Mucosa of descending colon (tissue), 3 donors: ENCODE measurements at places on chromosomes 1 and 21. TPM values are rescaled to one million over a fixed set of nuclear protein-coding genes. Genes with fewer than 3 reads are reported as not detected.
A peak's percentile ranks its signal among the peaks of the same experiment; 100 is the strongest.

The RGS1 gene
- total RNA-seq, result 8.9 TPM

DNA sequence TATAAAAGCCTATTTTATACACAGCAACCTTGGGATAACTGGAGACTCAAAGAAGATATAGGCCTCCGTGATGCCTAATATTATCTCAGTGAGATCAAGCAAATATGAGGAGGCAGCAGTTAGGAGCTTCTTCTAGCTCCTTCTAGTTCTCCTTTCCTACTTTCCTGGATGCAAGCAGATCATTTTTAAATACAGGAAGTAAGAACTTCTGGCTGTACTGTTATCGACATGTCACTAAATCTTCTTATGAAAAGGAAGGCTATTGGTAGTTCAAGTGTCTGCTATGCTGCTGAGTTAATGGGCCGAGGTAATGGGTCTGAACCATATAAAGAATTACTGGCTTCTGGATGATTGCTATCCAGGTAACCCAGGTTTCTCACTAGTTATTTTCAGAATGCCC, 15.9 kb downstream of the HSPA13 start:
- no peak for DNase-seq

The SAMD13 gene
- 35.9 TPM for total RNA-seq

- DNase-seq, result no peak
These were observed 31.3 kb downstream of the STUM start for GRCh38 chr1:226579781-226580323.

DNA sequence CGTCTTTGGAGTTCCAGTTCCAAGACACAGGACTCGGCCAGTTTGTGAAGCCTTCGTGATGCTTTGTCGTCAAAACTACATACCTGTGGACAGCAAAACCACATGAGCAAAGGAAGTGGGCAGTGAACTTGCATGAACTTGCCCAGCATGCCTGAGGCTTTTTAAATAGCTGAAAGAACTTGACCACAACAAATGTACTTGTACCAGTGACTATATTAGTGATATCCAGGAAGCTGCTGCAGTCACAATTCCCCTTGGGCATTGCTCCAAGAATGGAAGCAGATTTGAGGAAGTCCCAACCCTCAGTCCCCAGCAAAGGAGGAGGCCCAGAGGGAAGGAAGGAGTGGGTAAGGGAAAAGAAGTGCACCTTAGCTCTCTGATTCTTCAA, 2.6 kb downstream of the FUCA1 start:
- no peak for DNase-seq

DNA sequence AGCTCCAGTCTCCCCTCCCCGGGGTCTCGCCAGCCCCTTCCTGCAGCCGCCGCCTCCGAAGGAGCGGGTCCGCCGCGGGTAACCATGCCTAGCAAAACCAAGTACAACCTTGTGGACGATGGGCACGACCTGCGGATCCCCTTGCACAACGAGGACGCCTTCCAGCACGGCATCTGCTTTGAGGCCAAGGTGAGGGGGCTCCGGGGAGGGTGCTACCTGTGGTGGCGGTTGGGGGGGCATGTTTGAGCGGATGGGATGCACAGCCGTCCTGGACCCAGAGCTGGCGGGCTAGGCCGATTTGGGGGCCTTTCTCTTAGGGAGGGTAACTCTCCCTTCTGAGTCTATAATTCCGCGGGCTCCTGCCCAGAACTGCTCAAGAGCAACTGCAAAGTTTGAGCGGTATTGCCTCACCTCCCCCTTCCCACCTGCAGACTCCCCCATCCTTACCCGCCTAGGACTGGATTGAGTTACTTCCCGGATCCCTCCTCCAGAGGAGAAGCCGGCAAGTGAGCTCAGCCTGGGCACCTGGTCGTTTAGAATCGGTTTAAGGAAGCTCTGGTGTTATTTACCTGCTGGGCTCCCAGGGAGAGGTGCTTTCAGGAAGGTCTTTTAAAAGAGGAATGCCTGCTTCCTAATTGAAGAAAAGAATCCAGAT, 730 bp downstream of the NOS1AP start:
- DNase-seq, result peak; percentile 67

The CAMK2N1 gene
- 162 TPM for total RNA-seq

DNA sequence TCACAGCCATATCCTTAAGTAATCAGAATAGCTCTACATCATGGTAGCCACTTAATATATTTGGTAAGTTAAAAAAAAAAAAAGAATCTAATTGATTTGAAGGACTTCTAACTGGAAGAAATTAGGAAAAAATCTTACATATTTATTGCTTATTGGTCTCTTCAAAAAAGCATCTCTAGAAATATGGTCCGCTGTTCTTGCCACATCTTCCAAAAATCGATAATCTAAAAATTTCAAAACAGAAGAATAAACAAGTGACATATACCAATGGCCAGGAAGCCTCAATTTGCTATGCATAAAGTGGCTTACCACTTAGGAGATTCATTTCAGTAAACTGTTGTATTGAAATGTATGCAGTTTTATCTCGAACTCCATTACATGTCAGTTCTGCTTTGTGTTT, 2.3 kb downstream of the ZNHIT6 start:
- DNase-seq, result no peak

DNA sequence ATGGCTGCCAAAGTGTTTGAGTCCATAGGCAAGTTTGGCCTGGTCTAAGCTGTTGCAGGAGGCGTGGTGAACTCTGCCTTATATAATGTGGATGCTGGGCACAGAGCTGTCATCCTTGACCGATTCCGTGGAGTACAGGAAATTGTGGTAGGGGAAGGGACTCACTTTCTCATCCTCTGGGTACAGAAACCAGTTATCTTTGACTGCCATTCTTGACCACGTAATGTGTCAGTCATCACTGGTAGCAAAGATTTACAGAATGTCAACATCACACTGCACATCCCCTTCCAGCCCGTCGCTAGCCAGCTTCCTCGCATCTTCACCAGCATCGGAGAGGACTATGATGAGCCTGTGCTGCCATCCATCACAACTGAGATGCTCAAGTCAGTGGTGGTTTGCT, 215.8 kb upstream of the JUN start:
- no peak for DNase-seq

GRCh38 chr1:111025109-111025508, 61.4 kb upstream of the LRIF1 start:
- DNase-seq, result no peak

DNA sequence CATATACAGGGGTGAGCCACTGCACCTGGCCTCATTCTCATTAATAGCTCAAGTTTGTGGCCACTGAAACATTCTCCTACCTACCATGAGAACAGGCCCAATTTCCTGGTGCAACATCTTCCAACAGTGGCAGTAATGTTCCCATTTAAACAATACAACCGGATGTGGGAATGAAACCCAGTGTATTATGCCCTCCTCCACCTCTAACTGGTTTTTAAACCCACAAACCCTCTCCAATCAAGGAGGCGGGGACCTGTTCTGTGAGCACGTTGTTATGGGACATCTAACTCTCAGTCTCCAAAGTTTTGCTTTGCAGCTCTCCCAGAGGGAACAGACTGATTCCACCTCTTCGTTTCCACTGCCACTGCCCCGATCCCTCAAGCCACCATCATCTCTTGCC, 2.6 kb downstream of the CTNNBIP1 start:
- DNase-seq, result no peak

- no peak for DNase-seq
These were observed 143.5 kb downstream of the ASTN1 start for GRCh38 chr1:177020851-177021589.

DNA sequence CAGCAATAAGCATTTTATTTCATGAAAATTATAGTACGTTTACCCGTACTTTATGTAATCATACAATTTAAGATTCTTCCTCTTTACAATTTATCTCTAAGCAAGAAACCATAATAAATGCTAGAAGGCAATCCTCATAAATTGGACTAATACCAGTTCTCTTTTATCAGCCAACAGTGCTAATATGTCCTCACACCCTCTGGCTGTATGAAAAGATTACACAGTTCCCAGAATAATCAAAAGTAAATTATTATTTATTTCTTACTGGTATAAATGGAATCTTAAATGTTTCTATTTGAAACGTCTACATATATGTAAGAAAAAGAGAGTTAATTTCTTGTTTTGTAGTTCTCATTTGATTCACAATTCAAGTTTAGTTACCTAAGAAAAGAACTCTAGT, 3.1 kb upstream of the CDKN2C start:
- DNase-seq, result no peak

DNA sequence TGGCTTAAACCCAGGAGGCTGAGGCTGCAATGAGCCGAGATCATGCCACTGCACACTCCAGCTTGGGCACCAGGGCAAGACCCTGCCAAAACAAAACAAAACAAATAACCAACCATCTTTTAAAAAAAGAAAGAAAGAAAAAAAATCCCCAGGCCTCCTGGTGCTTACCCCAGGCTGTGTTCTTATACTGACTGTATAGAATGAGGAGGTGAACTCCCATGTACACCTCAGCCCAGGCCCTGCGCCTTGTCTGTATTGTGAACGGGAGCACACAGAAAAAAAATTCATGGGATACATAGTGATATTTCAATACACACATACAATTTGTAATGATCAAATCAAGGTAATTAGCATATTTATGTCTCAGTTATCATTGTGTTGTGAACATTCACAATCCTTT, 14.1 kb downstream of the RPL5 start:
- DNase-seq, result no peak

DNA sequence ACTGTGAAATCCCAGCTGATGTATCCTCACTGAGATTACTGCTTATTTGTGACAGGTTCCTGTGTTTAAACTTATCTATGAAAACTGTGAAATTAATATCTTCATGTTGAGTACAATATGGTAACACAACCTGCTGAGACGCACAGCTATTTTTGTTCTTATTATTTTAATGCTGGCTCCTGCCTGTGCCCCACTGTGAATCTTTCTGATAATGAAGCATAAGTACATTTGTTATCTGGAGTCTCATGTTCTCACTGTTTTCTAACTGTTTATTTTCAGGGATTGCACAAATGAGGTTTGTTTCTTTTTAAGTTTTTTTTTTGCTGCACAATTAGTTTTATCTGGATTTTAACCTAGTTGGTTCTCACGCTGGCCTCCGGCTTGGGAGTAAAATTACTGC, 39.9 kb upstream of the IFNAR2 start:
- no peak for DNase-seq

DNA sequence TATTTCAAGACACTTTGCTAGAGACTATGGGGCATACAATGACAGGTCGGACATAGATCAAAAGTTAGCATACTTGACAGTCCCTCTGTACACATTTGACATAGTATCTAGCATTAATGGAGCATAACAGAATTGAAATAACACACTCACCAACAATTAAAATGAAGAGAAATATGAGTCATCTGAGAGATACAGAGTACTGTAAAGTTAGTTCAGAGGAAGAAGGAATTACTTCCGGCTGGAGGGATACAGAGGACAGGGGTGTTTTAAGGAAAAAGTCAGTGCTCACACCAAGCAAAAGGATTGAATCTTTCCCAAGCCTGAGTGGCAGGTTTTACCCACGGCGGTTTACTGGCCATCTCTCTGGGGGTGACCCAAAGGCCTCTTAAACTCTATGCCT, 2.4 kb downstream of the ZMYND12 start:
- DNase-seq, result no peak

The APOBEC4 gene
- total RNA-seq, result not detected

DNA sequence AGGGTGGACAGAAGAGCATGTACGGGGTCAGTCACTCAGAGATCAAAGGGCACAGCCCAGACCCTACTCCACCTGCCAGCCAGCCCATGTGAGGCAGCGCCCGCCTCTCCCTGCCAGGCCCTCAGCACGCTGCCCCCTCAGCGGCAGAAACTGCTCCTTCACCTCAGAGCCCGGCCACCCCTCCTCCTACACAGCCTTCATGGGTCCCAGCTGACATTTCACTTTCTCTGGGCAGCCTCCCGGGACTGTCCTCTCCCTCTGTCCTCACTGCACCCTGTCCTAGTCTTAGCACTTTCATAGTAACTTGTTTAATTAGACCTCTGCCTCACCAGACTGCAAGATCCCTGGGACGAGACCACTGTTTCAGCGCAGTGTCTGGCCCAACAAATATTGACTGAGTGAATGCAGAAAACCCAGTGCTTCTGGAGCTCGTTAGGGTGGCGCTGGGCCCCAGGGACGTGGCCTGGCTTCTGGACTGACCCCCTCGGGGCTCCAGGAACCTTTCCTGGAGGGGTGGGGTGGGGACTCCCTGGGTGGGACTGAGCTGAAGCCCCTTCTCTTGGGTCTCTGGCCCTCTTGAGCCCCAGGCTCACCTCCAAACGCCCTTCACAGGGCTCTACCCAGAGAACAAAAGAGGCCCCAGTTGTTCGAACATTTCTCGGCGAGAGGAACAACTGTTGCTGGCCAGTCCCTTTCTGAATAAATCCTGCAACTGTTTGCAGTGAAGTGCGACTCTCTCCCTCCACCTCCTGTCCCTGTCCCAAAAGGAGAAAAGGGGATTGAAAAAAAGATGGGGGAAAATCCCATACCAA, 114.9 kb downstream of the CASZ1 start:
- no peak for DNase-seq

DNA sequence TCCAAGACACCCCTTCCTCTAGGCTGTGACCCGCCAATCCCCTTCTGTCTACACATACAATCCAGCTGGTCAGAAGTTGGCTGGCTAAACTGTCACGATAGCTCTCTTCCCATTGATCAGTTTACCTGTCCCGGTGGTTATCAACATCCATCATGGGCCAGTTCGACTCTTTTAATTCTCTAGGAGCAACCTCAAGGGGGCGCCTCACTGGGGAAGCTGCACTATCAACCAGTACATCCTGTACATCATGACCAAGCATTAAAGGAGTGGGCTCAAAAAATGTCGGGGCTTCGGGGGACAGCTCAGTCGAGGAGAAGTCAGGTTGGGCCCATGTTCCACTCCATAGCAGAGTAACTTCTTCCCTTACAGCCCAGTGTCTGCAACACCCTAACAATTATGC, 53.2 kb upstream of the B3GALNT2 start:
- no peak for DNase-seq

DNA sequence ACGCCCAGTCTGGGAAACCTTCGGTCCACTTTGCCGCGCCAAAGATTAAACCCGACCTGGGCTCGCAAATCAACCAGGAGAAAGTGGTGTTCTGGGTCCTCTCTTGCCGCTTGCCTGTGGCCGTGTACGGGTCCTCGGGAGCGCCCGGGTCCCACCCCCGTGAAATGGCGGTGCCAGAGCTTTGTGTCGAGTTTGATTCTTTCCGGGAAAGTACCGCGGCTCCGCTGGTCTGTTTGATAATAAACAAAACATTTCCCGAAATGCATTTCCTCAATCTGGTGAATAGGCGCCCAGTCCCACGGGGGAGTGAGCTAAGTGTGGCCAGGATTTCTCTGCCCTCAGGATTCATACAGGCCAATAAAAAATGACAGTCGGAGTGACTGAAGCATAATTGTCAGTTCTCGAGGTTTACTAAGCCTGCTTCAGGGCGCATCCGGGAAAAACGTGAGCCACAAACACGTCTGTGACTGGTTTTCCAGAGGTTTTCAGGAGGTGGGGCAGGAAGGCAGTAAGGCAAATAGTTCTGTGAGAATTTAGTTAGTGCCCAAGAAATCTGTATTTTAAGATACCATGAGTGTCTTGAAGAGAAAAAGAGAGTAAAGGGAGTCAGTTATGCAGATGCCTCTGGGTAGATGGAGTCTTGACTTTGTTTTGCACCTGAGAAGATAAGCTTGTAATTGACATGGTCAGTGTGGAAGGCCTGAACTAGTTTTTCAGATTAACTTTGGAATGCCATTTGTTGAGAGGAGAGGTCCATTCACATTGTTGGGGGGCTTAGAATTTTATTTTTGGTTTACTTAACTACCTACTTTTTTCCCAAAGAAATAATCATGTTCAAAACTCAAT, 675 bp downstream of the IFNAR1 start:
- DNase-seq, result peak; percentile 83
